ENCODE measurements at places on chromosomes 2 and 18. TPM values are rescaled to one million over a fixed set of nuclear protein-coding genes. Genes with fewer than 3 reads are reported as not detected.

GRCh38 chr2:221981912-221982470, 316.8 kb downstream of the PAX3 start:
- no peak for DNase-seq

GRCh38 chr2:181632733-181633401, 24.0 kb downstream of the CERKL start:
- DNase-seq = no peak

DNA sequence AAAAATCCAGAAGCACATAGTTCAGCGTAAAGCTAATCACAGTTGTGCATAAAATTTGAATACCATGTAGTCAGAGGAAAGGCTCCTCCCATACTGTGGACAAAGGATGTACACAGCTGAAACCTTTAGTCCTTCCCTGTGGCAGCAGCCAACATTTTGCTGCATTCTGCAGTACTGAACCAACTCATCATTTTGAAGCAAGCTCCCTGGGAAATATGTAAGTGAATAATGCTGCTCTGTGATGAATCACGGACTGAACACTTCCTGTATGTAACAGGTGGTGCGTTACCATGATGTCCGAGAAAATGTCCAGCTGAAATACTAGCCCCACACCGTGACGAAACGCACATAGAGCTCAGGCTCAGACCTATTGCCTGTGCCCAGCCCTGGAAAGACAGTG, 421.1 kb upstream of the RAB12 start:
- peak; percentile 98 for DNase-seq

DNA sequence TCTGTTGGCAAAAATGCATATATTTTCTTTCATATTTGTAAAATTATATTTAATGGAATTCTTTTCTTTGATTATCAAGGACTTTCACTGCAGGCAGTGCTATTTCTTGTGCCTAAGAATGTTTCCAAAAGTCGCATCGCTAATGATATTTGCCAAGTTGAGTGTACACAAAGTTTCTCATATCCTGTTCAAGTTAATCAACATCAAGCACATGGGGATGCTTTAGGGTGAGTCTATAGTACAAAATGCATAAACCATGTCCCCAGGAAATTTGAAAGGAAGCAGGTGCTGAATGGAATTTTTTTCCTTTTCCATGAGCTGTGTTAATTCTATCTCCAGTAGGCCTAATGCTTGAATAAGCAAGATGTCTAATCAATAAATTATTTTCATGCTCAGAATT, 129.7 kb downstream of the GALNT1 start:
- no peak for DNase-seq

DNA sequence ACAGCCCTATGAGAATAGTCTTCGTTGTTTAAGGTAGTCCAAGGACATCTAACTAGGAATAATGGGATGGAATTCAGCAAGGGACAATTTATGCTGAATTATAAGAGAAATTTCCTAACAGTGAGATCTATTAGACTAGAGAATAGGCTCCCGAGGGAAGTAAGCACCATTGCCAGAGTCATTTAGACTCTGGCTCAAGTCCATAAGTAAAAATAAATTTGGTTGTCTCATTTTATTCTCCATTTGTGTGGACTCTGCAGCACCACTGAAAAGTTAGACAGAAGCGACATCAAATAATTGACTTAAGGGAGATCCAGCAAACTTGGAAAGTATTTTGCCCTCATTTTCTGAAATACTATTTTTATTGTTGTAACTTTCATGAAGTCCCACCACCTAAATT, 129.3 kb upstream of the SMIM21 start:
- DNase-seq = no peak

- peak; percentile 21 for DNase-seq
Measured at GRCh38 chr18:31931163-31931885, 11.6 kb downstream of the TRAPPC8 start.

DNA sequence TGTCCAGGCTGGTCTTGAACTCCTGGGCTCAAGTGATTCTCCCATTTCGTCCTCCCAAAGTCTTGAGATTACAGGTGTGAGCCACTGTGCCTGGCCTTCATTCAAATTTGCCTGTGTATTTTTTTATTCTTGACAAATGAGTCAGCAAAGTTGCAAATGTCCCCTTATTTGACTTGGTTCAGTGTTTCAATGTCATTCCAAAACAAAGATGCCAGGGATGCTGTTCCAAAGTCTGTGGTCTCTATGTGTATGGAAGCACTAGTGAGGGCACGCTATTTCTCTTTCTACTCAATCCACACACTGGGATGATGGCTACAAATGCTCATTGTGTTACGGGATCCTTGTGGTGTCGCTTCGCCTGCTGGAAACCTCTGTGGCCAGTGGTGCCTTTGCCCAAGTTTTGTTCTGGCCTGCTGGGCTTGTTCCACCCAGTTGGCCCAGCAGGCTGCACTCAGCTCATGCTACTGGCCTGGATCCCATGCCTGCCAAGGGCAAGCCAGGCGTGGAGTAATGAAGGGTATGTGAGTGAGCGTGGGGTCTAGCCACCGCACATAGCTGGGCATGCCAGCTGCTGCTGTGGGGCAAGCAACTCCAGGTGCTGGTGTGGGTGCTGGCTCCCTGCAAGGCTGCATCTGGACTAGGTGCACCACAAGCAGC, 35.6 kb downstream of the FBXO48 start:
- no peak for DNase-seq

DNA sequence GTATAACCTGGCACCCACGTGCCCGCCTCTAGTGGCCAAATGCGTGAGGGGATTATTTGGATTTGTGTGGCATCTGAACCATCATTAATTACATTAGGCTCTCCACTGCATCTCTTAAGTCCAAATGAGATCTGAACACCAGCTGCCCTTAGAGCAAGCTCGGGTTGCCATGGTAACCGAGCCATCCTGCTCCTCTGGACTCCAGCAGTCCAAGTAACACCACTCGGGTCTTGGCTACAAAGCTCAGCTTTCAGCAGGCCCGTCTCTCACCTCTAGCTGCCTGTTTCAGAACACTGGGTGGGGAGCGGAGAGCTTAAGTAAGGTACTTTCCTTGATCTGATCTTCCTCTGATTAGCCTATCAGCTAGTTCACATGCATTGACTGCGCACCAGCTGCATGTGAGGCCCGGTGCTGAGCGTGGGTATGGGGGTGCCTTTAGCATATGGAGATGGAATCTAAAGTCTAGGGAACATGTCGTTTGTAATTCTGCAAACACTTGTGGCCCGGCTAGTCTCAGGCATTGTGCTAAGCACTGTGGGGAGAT, 14.1 kb upstream of the CYS1 start:
- DNase-seq = no peak

- DNase-seq = no peak
Measured at GRCh38 chr2:38440655-38441054, 63.6 kb upstream of the ATL2 start.

The LBH gene
- total RNA-seq = 71.0 TPM

The DTNA gene
- total RNA-seq = 7.1 TPM

The NABP1 gene
- total RNA-seq = 50.3 TPM

The FBXO48 gene
- total RNA-seq = 0.64 TPM

All from LHCN-M2 (cell line).